ENCODE measurements at places on chromosomes 3 and 15.

GRCh38 chr3:126424751-126425150 is 30.0 kb downstream of the CFAP100 start:
- no peaks in the 10 kb centered on the region for H3K36me3 ChIP-seq
- no peaks in the 10 kb centered on the region for H3K4me1 ChIP-seq
- H3K4me3 ChIP-seq: no peak overlapping the region
- H3K27ac ChIP-seq: no peak overlapping the region
- H3K27me3 ChIP-seq: no peaks in the 10 kb centered on the region

DNA sequence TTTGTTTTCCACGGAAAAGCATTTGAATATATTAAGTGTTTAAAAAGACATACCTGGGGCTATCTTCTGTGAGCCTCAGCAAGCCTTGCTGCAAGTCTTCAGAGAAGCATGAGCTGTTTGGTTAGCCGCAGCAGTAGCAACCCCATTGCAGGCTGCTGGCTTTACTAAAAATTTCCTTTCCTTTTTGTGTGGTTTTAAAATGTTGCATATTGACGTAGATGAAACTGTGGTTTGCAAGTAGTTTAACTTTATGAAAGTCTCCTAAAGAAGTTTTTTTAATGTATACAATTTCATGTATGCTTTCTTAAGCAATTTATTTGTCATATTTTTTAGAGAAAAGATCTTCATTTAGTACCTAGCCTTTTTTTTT is at the start of gene GPR171:
Gene GPR171, minus strand, starts transcription at position 166 of the 370 bp plus-strand sequence. CDS start 3,830 bp downstream, outside the sequence.
- no peak within 1 kb of the TSS for H3K4me3 ChIP-seq
- H3K4me1 ChIP-seq: no peaks in the 10 kb centered on the region
- no peaks in the 10 kb centered on the region for H3K36me3 ChIP-seq
- no peaks in the 10 kb centered on the region for H3K27me3 ChIP-seq

- H3K4me3 ChIP-seq: no peak overlapping the region
- no peak for DNase-seq
- no peaks in the 10 kb centered on the region for H3K4me1 ChIP-seq
- H3K36me3 ChIP-seq: no peaks in the 10 kb centered on the region
- no peak overlapping the region for H3K27ac ChIP-seq
These were observed 295.3 kb downstream of the VPS13C start for GRCh38 chr15:61764981-61765380.

GRCh38 chr3:127413871-127414270 is 126.0 kb upstream of the PRR20G start:
- no peak overlapping the region for H3K27ac ChIP-seq
- no peaks in the 10 kb centered on the region for H3K27me3 ChIP-seq
- DNase-seq: no peak
- H3K4me1 ChIP-seq: no peaks in the 10 kb centered on the region

DNA sequence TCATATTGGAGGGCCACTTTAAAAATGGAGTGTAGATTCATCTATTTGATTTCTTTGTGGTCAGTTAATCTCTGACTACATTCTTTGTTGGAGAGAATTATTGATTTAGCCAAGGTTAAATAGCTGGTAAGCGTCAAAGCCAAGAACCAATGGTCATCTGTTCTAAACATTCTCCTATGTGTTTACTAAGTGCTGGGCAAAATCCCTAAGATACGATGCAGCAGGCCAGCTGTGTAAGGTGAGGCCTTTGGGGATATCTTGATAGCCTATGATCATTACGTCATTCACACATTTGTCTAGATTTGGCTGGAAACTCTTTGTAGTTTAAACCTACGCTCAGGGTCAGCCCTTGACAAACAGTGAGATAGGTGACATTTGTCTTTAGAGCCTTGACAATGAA is 236.2 kb downstream of the NR1D2 start:
- DNase-seq: peak; percentile 64
- H3K4me1 ChIP-seq: peaks cover 23% of the 10 kb centered on the region
- no peaks in the 10 kb centered on the region for H3K36me3 ChIP-seq
- H3K4me3 ChIP-seq: no peak overlapping the region
- no peaks in the 10 kb centered on the region for H3K27me3 ChIP-seq

GRCh38 chr3:196640297-196641018 is 964 bp downstream of the NRROS start:
- H3K27me3 ChIP-seq: no peaks in the 10 kb centered on the region
- H3K27ac ChIP-seq: peak overlapping the region; percentile 43
- DNase-seq: no peak
- H3K36me3 ChIP-seq: no peaks in the 10 kb centered on the region

- peak overlapping the region; percentile 38 for H3K27ac ChIP-seq
- DNase-seq: no peak
- H3K4me1 ChIP-seq: peaks cover 8% of the 10 kb centered on the region
- no peak overlapping the region for H3K4me3 ChIP-seq
- H3K36me3 ChIP-seq: no peaks in the 10 kb centered on the region
These were observed 148 bp downstream of the RBMS3 start for GRCh38 chr3:29281094-29281343.

DNA sequence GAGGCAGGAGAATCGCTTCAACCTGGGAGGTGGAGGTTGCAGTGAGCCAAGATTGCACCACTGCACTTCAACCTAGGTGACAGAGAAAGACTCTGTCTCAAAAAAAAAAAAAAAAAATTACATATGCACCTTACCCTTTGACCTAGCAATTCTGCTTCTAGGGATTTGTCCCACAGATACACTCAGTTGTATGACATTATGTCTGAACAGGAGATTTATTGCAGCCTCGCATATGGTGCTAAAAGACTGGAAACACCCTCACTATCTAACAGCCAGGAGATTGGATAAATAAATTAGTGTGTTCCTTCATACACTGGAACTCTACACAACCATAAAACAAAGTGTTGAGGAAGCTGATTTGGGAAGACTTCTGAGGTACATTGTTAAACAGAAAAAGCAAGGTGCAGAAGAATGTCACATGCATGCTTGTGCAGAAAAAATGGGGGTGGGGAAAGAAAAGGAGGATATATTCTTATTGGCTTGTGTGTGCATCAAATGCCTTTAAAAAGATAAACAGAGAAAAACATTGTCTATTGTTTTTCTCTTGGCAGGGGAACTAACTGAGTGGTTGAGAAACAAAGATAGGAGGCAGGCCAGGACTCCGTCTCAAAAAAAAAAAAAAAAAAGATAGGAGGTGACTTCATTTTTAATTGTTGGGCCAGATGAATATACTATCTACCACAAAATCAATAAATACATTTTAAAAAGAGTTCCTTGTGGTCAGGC is 30.9 kb downstream of the PPCDC start:
- no peaks in the 10 kb centered on the region for H3K27me3 ChIP-seq
- no peaks in the 10 kb centered on the region for H3K36me3 ChIP-seq
- no peak overlapping the region for H3K4me3 ChIP-seq

DNA sequence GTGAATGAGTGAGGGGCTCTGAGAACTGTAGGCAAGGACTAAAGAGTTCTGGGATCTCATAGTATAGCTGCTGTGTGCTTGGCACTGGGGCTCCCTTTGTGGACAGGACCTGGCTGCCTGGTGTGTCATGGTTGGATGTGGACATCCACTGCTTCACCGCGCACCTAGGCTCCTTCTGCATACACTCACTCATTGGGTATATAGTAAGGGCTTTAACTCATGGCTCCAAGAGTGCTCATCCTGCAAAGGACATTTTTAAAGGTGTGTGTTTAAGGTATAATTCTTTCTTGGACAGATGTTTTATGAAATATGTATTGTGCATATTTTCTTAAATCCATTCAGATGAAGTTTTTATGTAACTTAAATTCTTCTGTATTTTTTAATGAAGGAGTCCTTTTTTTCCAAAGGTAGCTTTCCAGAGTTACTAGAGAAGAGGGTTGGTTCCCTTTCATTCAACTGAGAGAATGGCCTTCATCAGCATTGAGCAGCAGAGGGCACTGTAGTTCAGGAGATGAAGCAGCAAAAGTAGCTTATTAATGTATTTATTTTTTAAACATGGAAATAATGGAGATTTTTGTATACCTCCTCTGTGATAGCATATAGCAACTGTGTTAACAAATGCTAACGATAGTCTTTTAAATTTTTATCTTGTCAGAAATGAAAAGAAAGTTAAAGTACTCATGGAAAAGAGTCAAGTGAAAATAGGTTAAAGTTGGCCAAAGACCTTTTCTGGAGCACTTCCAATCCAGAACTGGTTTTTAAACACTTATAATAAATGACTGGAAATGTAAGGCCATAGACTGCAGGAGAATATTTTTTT is 25.2 kb downstream of the OXNAD1 start:
- no peaks in the 10 kb centered on the region for H3K27me3 ChIP-seq
- DNase-seq: peak; percentile 54
- no peaks in the 10 kb centered on the region for H3K36me3 ChIP-seq
- no peak overlapping the region for H3K4me3 ChIP-seq

- no peaks in the 10 kb centered on the region for H3K27me3 ChIP-seq
- H3K4me3 ChIP-seq: no peak overlapping the region
- no peak overlapping the region for H3K27ac ChIP-seq
- H3K4me1 ChIP-seq: no peaks in the 10 kb centered on the region
These were observed 384.9 kb upstream of the NECTIN3 start for GRCh38 chr3:110686701-110687100.

- H3K4me3 ChIP-seq: no peak overlapping the region
- no peaks in the 10 kb centered on the region for H3K4me1 ChIP-seq
- DNase-seq: no peak
- no peaks in the 10 kb centered on the region for H3K27me3 ChIP-seq
These were observed 92.3 kb downstream of the RAP2B start for GRCh38 chr3:153254361-153254760.

- H3K27ac ChIP-seq: no peak overlapping the region
- no peaks in the 10 kb centered on the region for H3K36me3 ChIP-seq
- no peak for DNase-seq
- no peaks in the 10 kb centered on the region for H3K4me1 ChIP-seq
- no peaks in the 10 kb centered on the region for H3K27me3 ChIP-seq
These were observed 23.5 kb downstream of the MYO5A start for GRCh38 chr15:52505151-52505550.

GRCh38 chr3:10983219-10983916 is 9.2 kb upstream of the SLC6A1 start:
- no peak overlapping the region for H3K4me3 ChIP-seq
- peaks cover 7% of the 10 kb centered on the region for H3K4me1 ChIP-seq
- no peaks in the 10 kb centered on the region for H3K36me3 ChIP-seq
- peak; percentile 45 for DNase-seq
- H3K27me3 ChIP-seq: no peaks in the 10 kb centered on the region

GRCh38 chr15:60557191-60557618 is 78.3 kb upstream of the ICE2 start:
- peaks cover 6% of the 10 kb centered on the region for H3K4me1 ChIP-seq
- DNase-seq: no peak
- no peaks in the 10 kb centered on the region for H3K27me3 ChIP-seq
- H3K4me3 ChIP-seq: no peak overlapping the region
- no peak overlapping the region for H3K27ac ChIP-seq

GRCh38 chr3:111690242-111690641 is 95.1 kb upstream of the ZBED2 start:
- no peak overlapping the region for H3K4me3 ChIP-seq
- H3K36me3 ChIP-seq: no peaks in the 10 kb centered on the region
- DNase-seq: no peak
- no peaks in the 10 kb centered on the region for H3K4me1 ChIP-seq

- H3K4me1 ChIP-seq: peaks cover 11% of the 10 kb centered on the region
- no peak for DNase-seq
- no peak overlapping the region for H3K4me3 ChIP-seq
These were observed 52.3 kb downstream of the CHD2 start for GRCh38 chr15:92952458-92952850.

GRCh38 chr3:50666837-50667236 is 7.9 kb upstream of the DOCK3 start:
- no peak for DNase-seq
- no peaks in the 10 kb centered on the region for H3K36me3 ChIP-seq
- no peaks in the 10 kb centered on the region for H3K27me3 ChIP-seq
- H3K4me3 ChIP-seq: no peak overlapping the region

DNA sequence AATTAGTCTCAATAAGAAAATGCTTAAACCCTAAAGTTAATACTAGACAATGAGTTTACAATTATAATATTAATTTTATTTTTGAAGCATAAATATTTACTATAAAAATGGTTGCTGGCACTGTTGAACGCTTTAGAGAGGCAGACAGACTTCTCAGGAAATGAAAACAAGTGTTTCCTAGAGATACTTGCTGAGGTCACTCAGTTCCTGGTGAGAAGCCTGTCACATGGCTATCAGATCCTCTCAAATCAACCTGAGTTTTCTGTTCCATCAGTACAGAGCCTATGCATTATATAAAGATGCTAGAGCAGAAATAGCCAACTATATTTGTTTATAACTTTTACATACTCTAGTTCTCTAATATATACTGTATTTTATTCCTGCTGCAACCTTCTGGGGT is 109.2 kb downstream of the MYO5A start:
- H3K4me1 ChIP-seq: no peaks in the 10 kb centered on the region
- no peak overlapping the region for H3K27ac ChIP-seq
- no peaks in the 10 kb centered on the region for H3K27me3 ChIP-seq
- no peak for DNase-seq
- H3K4me3 ChIP-seq: no peak overlapping the region
- H3K36me3 ChIP-seq: no peaks in the 10 kb centered on the region

DNA sequence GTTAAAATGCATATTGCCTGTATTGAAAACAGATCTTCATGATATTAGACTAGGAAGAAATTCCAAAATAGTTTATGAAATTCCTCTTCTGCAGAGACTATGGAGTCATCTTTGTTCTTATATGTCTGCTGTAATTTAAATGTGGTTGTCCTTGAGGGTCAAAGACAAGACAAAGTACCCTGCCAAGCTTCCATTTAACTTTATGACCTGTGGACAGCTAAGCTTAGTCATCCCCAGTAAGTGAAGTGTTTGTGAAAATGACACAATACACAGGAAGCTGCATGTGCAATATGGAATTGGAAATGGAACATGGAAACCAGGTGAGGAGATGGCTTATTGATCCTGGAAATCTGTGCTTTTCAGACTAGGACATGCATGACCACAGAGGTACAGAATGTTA is 68.5 kb upstream of the GBE1 start:
- no peak overlapping the region for H3K4me3 ChIP-seq
- no peak overlapping the region for H3K27ac ChIP-seq
- H3K36me3 ChIP-seq: no peaks in the 10 kb centered on the region

DNA sequence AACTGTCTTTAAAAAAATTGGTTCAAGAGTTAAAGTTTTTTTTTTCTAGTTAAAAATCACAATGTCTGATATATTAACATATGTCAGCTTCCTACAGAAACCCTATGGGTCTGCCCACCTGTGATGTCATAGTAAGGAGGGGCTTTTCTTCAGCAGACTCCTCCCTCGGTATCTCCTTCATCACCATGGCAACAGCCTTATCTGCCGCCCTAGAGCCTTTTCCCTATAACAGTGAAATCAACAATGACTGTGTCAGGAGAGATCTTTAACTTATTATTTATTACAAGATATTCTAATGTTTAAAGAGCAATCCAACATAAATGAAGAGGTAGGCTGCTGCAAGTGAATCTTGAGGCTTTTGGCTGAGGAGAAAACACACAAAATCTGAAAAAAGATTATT is 138.7 kb downstream of the PEX5L start:
- no peaks in the 10 kb centered on the region for H3K36me3 ChIP-seq
- DNase-seq: peak; percentile 40
- no peak overlapping the region for H3K4me3 ChIP-seq

GRCh38 chr3:131401978-131402377 is 20.4 kb downstream of the NUDT16 start:
- no peaks in the 10 kb centered on the region for H3K36me3 ChIP-seq
- DNase-seq: no peak
- no peaks in the 10 kb centered on the region for H3K27me3 ChIP-seq
- no peak overlapping the region for H3K27ac ChIP-seq

GRCh38 chr3:11236588-11237461 is 35.4 kb upstream of the ATG7 start:
- peak; percentile 66 for DNase-seq
- H3K4me1 ChIP-seq: no peaks in the 10 kb centered on the region
- no peaks in the 10 kb centered on the region for H3K36me3 ChIP-seq
- no peak overlapping the region for H3K27ac ChIP-seq

Measured in body of pancreas (tissue), 4 donors.